ENCODE measurements at places on chromosomes 12 and 14. TPM values are rescaled to one million over a fixed set of nuclear protein-coding genes. Genes with fewer than 3 reads are reported as not detected.

The MYH6 gene
- total RNA-seq, result not detected

The GAS2L3 gene
- 38.0 TPM for total RNA-seq

The PARP2 gene
- total RNA-seq, result 19.9 TPM

The MYF5 gene
- not detected for total RNA-seq

The POTEM gene
- total RNA-seq, result not detected

The KRT3 gene
- not detected for total RNA-seq

The DNAJC22 gene
- total RNA-seq, result 1.6 TPM

The HOXC10 gene
- not detected for total RNA-seq

The IL22 gene
- not detected for total RNA-seq

The KCNH3 gene
- 0.08 TPM for total RNA-seq

The DNAAF2 gene
- total RNA-seq, result 10.5 TPM

The DIO3 gene
- not detected for total RNA-seq

The TMEM132C gene
- not detected for total RNA-seq

The SERPINA1 gene
- total RNA-seq, result not detected

The UNC79 gene
- total RNA-seq, result 0.16 TPM

The AHNAK2 gene
- 78.4 TPM for total RNA-seq

The TAC3 gene
- total RNA-seq, result not detected

The IFNG-AS1 gene
- total RNA-seq, result 0.09 TPM

The OVCH1 gene
- 0.27 TPM for total RNA-seq

The PRICKLE1 gene
- total RNA-seq, result 15.6 TPM

The PTPRB gene
- 3.6 TPM for total RNA-seq

The TOMM20L gene
- total RNA-seq, result not detected

The SRSF5 gene
- 618 TPM for total RNA-seq

The TMEM121 gene
- 6.7 TPM for total RNA-seq

The ZDHHC22 gene
- total RNA-seq, result not detected

The GARIN6 gene
- total RNA-seq, result not detected

The ATF7IP gene
- total RNA-seq, result 164 TPM

The ANG gene
- 4.8 TPM for total RNA-seq

The MYL6B gene
- 74.2 TPM for total RNA-seq

The C12orf54 gene
- total RNA-seq, result not detected

The GYS2 gene
- not detected for total RNA-seq

The DCN gene
- 2,298 TPM for total RNA-seq

The IKZF4 gene
- total RNA-seq, result 3.4 TPM

The PGF gene
- total RNA-seq, result 0.36 TPM

The HOXC13 gene
- total RNA-seq, result not detected

The PMEL gene
- 0.82 TPM for total RNA-seq

The PTGR2 gene
- 4.4 TPM for total RNA-seq

The PPM1H gene
- 0.98 TPM for total RNA-seq

The SLC2A13 gene
- 9.4 TPM for total RNA-seq

The CCDC38 gene
- not detected for total RNA-seq

The LRIG3 gene
- 88.8 TPM for total RNA-seq

The BDKRB2 gene
- 7.4 TPM for total RNA-seq

The SIX1 gene
- 4.6 TPM for total RNA-seq

The CEBPE gene
- not detected for total RNA-seq

The ACRBP gene
- total RNA-seq, result 0.49 TPM

The HNF1A gene
- total RNA-seq, result 0.09 TPM

The TAS2R8 gene
- total RNA-seq, result 0.45 TPM

Measured in fibroblast of the aortic adventitia (primary cell).